ENCODE measurements at places on chromosomes 2 and 18. TPM values are rescaled to one million over a fixed set of nuclear protein-coding genes. Genes with fewer than 3 reads are reported as not detected.

DNA sequence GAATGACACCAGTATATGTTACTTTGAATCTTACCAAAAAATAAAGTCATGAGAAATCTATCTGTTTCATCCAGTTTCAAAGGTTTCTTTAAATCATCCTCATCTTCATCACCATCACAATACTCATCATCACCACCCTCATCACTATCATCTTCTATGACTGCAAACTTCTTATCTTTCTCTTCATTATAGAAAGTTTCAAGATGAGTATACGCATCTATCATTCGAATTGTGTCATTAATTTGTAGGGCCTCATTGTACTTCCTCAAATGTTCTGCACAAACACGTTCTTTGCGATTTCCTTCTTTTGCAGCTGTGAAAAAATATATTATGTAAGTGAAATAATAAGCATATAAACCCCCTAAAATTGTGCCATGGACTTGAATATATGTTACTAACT, 34.1 kb upstream of the FAP start:
- DNase-seq = no peak

- no peak for DNase-seq
Observed at GRCh38 chr2:190563109-190563508, 28.6 kb upstream of the NEMP2 start.

- no peak for DNase-seq
Observed at GRCh38 chr18:78659057-78659456, 320.6 kb upstream of the SALL3 start.

DNA sequence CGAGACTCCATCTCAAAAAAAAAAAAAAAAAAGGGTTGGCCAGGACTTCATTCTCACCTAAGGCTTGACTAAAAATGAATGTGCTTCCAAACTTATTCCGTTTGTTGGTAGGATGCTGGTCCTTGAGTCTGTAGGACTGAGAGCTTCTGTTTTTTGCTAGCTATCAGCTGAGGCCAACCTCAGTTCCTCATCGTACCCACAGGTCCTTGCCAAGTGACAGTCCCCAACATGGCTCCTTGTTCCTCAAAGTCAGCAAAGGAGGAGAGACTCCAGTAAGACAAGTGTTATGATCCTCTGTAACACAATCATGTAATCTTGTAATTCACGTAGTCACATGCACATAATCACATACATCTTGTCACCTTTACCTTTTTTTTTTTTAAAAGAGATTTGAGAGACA, 37.0 kb downstream of the HAUS1 start:
- DNase-seq = no peak

GRCh38 chr2:234394450-234394849, 102.4 kb downstream of the ARL4C start:
- DNase-seq = no peak

- DNase-seq = no peak
Observed at GRCh38 chr2:174059884-174060244, 94.7 kb upstream of the SP3 start.

Gene SERPINB12
- not detected for total RNA-seq

Gene CTAGE1
- total RNA-seq = 0.08 TPM

GRCh38 chr2:40282428-40282827, 169.5 kb downstream of the SLC8A1 start:
- DNase-seq = no peak

DNA sequence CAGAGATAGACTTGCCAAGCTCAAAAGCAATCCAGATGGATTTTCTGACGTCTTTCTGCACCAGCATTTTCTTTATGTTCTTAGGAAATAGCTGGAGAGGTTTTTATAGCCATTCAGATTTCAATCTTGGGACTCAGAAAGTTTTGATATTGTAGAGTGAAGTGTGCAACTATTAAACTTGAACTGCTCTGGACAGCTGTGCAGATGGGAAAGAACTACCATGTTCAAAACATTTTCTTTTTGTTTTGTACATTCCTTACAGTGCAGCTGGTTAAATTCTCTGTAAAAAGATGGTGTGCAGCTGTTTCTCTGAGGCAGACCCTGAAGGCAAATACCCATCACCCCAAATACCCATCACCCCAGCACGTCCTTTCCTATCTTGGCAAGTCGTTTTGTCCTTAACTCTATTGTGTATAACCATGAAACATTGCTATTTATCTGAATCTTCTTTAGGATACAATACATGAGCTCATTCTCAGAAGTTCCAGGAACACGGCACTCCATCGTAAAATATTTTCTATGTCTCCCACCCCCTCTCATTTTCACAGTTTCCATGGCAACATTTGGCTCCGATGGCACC, 38.8 kb downstream of the AQP4 start:
- no peak for DNase-seq

DNA sequence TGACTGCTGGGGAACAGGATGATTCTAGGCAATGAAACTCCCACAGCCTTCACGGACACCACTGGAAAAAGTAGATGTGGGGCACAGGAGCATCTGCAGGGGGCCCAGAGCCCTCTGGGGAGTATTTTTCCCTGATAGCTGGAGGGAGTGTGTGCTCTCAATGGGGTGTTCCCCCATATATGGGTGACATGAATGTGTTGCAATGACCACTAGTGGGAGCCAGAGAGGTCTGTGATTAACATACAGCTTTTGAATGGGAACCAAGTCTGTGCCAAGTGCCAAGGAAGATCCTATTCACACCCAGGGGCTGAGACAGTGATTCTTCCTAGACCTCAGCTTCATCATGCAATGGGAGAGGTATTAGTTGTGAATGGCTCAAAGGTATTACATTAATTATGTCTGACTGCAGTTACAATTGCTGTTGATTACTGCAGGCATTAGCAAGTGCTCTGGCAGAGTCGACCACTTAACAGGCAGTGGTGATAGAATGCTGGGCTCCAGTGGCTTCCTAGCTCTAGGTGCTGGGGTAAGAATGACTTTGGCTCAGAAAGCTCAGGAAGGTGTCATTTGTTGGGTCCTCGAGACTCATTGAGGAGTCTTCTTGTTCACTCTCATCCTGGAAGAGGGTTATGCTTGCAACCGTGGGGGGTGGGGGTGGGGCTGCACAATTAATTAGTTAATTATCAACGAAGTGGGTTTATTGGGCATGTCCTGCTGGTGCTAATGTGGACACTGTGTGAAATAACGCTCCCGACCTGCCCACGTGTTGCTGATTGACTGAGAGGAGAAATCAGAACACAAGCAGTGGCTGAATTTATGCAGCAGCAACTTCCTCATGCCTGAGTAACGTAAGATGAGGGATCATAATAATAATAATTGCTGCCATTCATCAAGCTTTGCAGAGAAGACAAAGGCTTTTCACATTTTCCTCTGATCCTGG, 194.1 kb downstream of the CLIP4 start:
- no peak for DNase-seq

GRCh38 chr2:119243621-119244020, 20.0 kb downstream of the STEAP3 start:
- no peak for DNase-seq

DNA sequence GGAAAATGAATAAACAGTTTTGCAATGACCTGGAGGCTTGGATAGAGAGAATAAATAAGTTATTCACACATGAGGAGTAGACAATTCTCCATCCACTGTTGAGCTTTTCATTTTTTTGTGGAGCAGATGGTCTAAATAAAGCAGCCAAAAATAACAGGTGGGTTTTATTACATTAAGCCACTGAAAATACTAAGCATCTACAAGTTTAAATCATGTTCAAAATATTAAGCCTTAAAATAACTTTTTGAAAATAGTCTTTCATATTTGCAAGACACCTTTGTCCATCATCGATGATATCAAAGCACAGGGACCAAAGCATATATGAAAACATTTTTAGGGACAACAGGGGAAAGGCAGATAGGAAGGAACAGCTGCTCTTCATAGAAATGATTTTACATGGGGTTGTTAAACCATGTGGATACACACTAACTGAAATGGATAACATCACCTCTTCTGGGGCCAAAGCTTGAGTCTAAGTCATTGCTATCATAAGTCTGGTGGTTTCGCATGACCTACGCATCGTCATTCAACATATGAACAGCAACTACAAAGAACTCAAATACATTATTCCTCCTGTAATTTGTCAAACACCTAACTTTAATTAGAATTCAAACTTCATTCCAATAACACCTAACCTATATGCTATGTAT, 197.6 kb upstream of the CHST9 start:
- no peak for DNase-seq

GRCh38 chr2:223270548-223270947, 218.6 kb downstream of the KCNE4 start:
- no peak for DNase-seq

DNA sequence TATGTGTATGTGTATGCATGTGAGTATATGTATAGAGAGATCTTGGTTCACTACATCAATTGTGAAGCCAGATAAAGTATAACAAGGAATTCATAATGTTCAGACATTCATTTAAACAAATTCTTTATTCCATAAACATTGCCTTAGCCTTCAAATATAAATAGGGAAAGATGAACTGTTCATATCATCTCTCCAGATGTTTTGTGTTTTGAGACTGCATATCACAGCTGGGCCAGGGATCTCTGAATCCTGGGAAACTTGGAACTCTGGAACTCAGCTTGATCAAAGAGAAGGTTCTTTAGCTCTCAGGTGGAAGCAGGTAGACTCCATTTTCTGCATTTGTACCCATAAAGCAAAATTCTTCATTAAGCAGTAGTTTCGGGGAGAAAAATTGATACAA, 272.6 kb upstream of the ETAA1 start:
- DNase-seq = no peak

- DNase-seq = no peak
Observed at GRCh38 chr2:239399921-239400595, 762 bp downstream of the HDAC4 start.

- DNase-seq = no peak
Observed at GRCh38 chr18:47915229-47915628, 15.2 kb downstream of the SMAD2 start.

DNA sequence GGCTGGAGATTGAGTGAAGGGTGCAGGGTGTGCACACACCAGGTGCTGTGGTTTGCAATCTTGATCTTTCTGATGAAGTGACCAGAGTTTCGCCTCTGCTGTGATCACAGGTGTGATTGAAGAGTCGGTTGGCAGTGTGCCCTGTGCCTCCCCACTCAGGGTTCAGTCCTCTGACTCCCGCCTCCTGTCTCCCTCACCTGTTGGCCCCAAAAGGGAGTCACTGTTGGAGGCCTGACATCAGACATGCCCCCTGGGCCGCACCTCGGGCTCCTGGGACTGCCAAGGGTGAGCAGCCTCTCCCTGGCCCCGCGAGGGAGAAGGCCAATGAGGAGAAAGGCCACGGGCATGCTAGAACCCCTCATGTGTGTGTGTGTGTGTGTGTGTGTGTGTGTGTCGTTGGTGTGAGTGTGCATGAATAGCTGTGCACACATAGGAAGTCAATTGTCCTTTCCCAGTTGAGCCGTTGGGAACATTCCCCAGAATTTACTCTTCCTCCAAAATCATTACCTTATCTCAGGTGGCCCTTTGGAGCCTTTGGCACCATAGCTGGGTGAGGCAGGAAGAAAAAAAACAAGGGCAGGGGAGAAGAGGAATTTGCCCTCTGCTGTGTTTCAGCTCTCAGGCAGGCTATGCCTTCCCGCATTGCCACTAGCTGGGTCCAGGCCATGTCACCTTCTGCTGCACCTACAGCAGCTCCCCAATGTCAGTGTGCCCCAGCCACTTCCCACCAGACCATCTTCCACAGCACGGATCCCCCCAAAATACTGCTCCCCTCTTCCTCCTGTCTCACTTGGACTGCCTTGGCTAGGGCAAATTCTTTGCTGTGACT, 78.1 kb upstream of the LAPTM4A start:
- no peak for DNase-seq

DNA sequence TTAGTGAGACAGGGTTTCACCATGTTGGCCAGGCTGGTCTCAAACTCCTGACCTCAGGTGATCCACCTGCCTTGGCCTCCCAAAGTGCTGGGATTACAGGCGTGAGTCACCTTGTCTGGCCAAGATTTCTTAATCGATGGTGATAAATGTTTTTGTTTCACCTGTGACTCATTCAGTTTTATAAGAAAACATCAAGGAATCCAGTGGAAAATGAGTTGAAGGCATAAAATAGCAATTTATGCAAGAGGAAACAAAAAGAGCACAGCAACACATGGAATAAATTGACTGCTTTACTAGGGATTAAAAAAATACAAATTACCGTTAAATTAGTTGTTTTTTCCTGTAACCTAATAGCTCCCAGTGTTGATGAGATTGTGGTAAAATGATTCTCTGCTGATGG, 80.2 kb downstream of the CDK15 start:
- DNase-seq = no peak

DNA sequence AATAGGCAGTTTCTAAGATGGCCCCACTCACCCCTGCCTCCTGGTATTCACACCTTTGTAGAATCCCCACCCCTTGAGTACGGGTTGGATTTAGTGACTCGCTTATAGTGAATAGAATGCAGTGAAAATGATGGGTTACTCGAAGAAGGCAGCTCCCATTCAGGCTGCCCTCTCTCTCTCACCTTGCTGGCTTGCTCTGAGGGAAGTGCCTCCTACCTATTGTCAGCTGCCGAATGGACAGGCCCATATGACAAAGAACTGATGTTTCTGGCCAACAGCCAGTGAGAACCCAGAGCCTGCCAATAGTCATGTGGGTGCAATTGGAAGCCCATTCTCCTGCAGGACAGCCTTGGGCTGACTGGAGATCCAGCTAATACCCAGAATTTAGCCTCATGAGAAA, 22.1 kb upstream of the RNF103 start:
- DNase-seq = no peak

- no peak for DNase-seq
Observed at GRCh38 chr2:36663851-36664695, 32.4 kb upstream of the VIT start.

DNA sequence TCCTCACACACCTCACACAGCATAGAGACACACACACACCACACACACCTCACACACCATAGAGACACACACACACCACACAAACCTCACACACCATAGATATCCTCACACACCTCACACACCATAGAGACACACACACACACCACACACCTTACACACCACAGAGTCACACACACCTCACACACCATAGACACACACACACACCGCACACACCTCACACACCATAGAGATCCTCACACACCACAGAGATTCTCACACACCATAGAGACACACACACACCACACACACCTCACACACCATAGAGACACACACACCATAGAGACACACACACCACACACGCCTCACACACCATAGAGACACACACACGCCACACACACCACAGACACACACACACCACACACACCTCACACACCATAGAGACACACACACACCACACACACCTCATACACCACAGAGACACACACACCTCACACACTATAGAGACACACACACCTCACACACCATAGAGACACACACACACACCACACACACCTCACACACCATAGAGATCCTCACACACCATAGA, 270.6 kb downstream of the CYRIA start:
- no peak for DNase-seq

Gene EMILIN1
- total RNA-seq = 22.3 TPM

DNA sequence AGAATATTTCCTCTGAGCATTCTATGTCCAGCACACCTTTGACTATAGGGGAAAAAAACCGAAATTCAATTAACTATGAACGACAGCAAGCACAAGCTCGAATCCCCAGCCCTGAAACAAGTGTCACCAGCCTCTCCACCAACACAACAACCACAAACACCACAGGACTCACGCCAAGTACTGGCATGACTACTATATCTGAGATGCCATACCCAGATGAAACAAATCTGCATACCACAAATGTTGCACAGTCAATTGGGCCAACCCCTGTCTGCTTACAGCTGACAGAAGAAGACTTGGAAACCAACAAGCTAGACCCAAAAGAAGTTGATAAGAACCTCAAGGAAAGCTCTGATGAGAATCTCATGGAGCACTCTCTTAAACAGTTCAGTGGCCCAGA, 79.4 kb upstream of the FAM117B start:
- no peak for DNase-seq

- DNase-seq = no peak
Observed at GRCh38 chr2:181627545-181627944, 29.4 kb downstream of the CERKL start.

Gene ADRA2B
- total RNA-seq = 1.4 TPM

Gene SERPINB4
- total RNA-seq = not detected

Data from right atrium auricular region (tissue), 2 donors.